ENCODE measurements at places on chromosomes 4 and X.

DNA sequence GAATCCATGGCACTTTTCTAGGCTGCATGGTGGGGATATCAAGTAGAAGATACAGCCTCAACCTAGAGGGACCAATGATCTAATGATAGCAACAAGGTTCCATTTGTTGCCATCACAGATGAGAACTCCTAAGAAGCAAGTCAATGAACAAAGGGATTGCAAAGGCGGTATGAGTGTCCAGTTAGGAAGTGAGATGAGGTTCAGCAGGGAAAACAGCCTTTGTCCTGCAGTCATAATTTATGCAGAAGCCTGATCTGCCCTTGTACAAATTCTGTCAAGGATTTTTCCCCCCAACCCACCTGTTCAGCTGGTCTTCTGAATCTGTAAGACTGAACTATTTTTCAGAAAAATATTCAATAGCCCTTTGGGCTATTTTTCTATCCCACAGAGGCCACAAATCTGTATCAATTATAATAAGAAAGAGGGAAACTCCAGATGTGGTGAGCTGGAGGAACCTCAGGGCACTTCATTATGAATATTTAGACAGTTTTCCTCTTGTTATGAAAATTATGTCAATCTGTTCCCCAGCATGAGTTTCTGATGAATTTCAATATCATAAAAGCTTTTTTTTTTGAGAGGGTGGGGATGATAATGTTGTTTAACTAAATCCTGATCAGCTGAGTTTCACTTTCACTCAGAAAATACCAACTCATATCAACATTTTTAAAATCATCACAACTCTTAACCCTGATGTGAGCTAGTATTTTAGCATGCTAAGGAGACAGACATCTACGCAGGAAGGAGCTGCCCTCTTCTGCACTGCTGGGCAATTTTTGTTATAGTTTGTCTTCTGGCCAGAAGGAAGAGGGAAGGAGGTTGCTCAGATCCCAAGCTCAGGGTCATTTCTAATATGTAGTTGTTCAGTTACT, 127.2 kb upstream of the MAP3K15 start:
- DNase-seq: no peak

GRCh38 chrX:56228914-56229313, 3.2 kb upstream of the KLF8 start:
- DNase-seq: no peak

DNA sequence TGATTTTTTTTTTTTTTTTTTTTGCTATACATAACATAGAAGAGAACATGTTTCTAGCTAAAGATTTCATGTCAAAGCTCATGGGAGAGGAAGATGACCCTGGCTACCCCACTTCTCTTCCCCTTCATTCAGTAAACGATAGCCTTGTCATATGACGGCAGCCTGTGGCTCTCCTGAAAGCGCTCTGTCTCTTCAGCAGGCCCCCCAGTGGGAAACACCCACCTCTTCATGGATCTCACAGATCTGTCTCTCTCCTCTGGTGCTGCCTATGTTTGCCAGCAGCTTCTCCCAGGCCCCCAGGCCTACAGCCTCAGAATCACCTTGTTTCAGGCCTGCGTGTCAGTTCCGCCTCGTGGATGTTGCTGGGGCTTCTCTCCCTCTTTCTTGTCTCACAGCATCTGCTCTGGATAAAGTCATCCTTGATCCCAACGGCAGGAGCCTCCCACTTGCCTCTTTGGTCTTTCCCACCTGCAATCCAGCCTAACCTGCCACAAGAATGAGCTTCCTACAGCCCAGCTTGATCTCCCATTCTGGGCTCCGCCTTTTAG, 34.6 kb downstream of the RHOH start:
- DNase-seq: no peak

- no peak for DNase-seq
Measured at GRCh38 chr4:114163051-114163450, 183.6 kb upstream of the ARSJ start.

GRCh38 chr4:1534876-1535526, 128.8 kb upstream of the NKX1-1 start:
- no peak for DNase-seq

DNA sequence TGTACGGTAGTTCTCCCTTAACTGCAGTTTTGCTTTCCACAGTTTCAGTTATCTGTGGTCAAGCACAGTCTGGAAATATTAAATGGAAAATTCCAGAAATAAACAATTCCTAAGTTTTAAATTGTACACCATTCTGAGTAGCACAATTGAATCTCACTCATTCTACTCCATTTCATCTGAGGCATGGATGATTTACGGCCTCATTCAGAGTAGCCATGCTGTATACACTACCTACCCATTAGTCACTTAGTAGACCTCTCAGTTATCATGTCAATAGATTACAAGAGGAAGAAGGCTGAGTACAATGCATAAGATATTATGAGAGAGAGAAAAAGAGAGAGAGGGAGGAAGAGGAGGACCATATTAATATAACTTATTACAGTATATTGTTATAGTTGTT, 77.5 kb downstream of the ENOX2 start:
- DNase-seq: no peak

DNA sequence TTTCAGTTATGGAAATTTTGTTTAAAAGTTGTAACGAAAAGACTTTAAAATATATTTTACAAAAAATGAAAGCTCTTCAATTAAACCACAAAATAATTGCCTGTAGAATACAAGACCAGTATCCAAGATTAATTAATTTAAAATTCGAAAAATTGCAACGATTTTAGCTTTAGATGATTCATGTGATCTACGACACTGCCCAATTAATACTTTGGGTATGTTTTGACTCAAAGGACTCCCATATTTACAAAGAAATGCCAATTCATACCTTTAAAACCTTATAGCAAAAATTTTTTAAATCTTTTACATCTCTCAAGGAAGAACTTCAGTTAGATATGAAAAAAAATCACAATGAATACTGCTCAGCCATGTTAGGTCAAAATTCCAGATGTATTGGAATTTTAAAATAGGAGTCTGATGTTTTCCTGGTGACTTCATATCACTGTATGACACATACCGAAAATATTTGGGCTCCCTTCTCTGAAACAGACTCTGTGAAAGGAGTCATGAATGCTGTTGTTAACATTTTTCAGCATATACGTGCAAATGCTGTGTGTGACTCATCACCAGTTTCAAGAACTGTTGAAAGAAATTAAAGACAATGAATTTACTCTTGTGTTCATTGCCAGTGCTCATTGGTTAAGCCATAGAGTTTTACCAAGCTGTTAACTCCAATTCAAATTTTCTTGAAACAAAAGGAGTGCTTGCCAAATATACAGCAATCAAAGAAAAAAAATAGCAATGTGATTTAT, 13.8 kb upstream of the SMS start:
- DNase-seq: no peak

DNA sequence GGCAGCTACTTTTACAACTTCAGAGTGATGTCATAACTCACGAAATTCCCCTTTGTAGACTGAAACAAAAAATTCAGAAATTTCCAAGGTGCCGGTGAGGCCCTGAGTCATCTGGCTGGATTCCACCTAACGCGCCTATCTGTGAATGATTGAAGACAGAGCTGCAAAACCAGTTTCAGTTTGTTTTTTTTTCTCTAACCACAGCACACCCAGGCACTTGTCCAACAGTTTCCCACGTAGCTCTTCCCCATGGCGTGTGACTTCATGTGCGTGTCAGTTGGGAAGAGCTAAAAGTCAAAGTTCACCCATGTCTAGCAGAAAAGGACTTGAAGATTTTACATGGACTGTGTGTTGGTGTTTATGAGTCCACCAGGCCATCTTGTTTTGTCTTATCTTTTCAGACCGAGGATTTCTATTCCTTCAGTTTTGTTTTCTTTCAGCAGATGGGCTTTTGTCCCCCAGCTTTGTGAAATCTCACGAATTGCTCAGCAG, 16.4 kb downstream of the TCEANC start:
- no peak for DNase-seq

GRCh38 chr4:140943486-140944198, 187.5 kb upstream of the TBC1D9 start:
- no peak for DNase-seq

DNA sequence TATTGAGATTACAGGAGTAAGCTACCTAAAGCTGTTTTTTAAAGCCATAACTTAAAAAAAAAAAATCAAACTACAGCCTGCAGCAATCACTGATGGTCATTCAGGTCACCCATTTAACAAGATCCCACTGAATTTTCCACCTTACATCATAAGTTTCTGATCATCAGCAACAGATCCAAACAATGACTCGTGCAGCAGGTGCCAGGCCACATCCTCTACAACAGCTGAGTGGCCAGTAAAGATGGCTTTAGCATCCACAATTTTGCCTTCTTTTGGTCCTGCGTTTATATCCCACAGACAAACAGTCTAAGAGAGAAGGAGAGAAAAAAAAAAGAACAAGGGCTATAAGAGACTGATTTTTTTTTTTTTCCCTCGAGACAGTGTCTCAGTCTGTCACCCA, 16.6 kb downstream of the RBBP7 start:
- no peak for DNase-seq

GRCh38 chrX:24154490-24155034, 5.0 kb downstream of the ZFX start:
- no peak for DNase-seq

GRCh38 chr4:42446823-42447222, 49.5 kb downstream of the SHISA3 start:
- DNase-seq: no peak

DNA sequence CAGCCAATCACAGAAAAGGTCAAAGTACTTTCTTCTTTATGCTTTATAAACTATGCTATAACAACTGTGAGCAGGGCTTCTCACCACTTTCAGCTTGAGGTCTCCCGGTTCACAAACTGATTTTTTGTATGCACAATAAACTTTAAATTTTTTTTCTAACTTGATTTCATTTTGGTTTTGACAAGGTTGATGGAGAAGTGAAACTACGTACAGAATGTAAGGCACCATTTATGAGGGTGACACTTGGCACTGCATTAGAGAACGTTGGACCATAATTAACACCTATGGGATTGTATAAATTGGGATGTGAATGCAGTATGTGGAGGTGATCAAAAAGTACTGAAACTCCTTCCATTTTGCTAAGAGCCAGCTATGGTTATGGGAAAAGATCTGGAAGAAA, 857.9 kb upstream of the HTR2C start:
- DNase-seq: no peak

- no peak for DNase-seq
Measured at GRCh38 chr4:73707918-73708577, 32.3 kb upstream of the CXCL8 start.

GRCh38 chrX:2342281-2342688, 158.5 kb downstream of the DHRSX start:
- no peak for DNase-seq

GRCh38 chrX:15678339-15678738, 13.7 kb upstream of the CLTRN start:
- DNase-seq: no peak

GRCh38 chr4:139900964-139901376, 235.4 kb downstream of the MGST2 start:
- DNase-seq: no peak

GRCh38 chrX:18885328-18886004, 98.4 kb downstream of the PHKA2 start:
- no peak for DNase-seq

GRCh38 chr4:87033902-87034301, 99.1 kb downstream of the AFF1 start:
- DNase-seq: no peak

- no peak for DNase-seq
Measured at GRCh38 chrX:18797141-18797540, 89.7 kb downstream of the PPEF1 start.

- DNase-seq: no peak
Measured at GRCh38 chrX:123267220-123267619, 83.1 kb downstream of the GRIA3 start.

GRCh38 chr4:76504613-76505465, 69.8 kb downstream of the SHROOM3 start:
- no peak for DNase-seq

- no peak for DNase-seq
Measured at GRCh38 chr4:99587803-99588202, 13.2 kb downstream of the MTTP start.

GRCh38 chrX:131763674-131764073, 219.8 kb downstream of the OR13H1 start:
- DNase-seq: no peak

DNA sequence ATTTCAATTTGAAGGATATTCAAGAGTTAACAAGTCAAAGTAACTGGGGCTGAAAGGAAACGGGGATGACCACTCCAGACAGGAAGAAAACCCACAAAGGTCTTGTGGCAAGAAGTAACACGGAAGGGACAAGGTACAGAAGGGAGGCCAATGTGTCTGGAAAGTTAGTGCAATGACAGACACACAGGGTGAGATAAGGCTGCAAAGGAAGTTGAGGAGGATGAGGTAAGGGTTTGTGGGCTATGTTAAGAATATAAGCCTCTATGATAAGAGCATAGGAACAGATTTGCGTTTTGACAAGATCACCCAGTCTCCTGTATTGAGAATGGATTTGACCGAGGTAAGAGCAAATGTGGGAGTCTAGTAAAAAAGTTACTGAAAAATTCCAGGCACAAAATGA, 21.9 kb upstream of the EMCN start:
- DNase-seq: no peak

DNA sequence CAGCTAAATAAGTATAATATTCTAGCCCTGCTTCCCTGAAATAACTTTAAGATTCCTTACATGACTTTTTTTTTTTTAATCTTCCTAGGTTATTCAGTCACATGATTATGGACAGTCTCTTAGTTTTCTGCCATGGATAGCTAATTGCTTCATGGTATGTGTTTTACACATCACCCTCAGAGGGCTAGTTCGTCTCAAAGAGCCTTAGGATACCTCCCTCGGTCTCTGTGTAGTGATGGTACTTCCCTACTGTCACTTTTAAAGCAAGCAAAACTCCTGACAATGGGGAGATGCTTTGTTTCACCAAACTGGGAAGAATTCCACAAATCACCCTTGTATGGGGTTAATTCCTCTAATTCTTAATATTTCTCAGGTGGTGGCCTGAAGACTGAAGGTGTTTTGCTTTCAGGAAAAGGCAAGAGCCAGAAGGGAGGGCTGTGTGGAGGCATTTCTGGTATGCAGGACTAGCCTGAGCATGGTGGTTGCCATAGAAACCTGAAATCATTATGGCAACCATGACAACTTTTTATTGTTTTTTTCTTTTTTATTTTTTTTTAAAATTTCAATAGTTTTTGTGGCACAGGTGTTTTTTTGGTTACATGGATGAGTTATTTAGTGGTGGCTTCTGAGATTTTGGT, 70.4 kb downstream of the BEX3 start:
- DNase-seq: no peak

GRCh38 chr4:4421356-4421755, 34.5 kb downstream of the NSG1 start:
- DNase-seq: no peak

Data from HuH-7 (cell line).